ENCODE measurements at places on chromosomes 1 and 21.

- no peak for DNase-seq
Observed at GRCh38 chr21:29303288-29303687, 4.6 kb downstream of the BACH1 start.

GRCh38 chr1:34054920-34055319 is 110.1 kb downstream of the CSMD2 start:
- no peak for DNase-seq

- peak; percentile 51 for DNase-seq
Observed at GRCh38 chr21:33976082-33977016, 60.7 kb upstream of the ATP5PO start.

GRCh38 chr1:92653605-92654381 is 131.1 kb downstream of the EVI5 start:
- DNase-seq, result no peak

DNA sequence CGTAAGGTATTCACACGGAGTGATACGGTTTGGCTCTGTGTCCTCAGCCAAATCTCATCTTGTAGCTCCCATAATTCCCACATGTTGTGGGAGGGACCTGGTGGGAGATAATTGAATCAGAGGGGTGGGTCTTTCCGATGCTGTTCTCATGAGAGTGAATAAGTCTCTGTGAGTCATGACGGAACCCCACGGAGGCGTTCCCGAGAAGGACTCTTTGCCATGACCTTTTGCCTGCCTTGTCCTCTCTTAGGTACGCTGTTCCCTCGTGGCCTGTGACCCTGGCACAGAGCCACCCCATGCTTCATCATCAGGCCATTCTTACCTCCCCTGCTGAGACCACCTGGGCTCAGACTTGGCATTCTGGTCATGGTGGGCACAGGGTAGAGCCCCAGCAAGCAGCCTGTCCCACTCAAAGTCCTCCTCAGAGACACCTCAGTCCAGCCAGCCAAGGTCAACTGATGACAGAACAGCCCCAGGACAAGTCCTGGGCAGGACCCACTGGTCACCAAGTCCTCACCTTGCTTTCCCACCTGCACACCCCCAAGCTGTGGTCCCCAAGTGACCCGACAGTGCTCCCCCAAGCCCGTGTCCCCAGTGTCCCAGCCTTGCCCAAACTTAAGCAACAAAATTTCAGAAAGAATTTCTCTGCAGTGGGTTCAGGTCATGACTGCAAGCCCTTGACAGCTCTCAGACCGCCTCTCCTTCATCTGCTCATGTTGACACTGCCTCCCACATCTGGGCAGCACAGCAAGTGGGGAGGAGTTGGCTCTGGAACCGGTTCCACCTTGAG is 158.4 kb downstream of the ACTL8 start:
- DNase-seq, result no peak

DNA sequence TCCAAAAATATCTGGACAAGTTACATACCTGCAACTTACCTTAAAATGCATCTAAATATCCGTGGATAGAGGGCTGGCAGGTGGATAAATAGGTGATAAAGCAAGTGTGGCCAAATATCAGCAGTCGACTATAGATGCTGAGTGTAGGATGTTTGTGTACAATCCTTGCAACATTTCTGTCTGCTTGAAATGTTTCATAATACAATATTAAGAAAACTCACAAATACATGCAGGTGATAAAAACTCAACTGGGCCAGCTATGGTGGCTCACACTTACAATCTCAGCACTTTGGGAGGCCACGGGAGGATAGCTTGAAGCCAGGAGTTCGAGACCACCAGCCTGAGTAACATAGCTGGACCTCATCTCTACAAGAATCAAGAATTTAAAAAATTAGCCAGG is 41.0 kb downstream of the ACTA1 start:
- DNase-seq, result no peak

GRCh38 chr1:164137273-164137925 is 421.6 kb upstream of the PBX1 start:
- DNase-seq, result no peak

DNA sequence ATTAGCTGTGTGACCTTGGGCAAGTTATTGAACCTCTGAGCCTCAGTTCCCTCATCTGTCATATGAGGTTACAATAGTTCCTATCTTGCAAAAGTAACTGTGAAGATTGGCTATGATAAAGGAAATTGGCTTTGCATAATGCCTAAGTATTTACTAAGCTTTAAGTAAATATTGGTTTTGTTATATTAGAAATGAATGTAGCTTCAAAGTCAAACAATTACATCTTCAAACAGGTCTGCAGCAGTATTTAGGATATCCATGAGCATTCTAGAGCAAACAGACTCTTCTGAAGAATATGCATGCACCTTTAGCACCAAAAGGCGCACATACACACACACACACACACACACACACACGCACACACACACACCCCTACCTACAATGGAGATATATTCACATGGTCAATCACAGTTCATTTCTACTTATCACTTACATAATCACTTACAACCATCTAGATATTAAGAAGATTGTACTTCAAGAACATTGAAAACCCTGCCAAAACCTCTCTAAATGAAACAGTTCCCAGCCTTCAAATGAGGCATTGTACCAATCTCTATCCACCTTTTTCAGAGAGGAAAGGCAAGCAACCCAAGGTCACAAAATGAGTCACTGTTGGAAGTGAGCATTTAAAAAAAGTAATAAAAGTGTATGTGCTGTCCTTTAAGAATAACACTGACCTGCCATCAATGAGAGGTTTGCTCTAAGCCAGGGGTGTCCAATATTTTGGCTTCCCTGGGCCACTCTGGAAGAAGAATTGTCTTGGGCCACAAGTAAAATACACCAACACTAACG is 13.4 kb upstream of the FAM43B start:
- no peak for DNase-seq

DNA sequence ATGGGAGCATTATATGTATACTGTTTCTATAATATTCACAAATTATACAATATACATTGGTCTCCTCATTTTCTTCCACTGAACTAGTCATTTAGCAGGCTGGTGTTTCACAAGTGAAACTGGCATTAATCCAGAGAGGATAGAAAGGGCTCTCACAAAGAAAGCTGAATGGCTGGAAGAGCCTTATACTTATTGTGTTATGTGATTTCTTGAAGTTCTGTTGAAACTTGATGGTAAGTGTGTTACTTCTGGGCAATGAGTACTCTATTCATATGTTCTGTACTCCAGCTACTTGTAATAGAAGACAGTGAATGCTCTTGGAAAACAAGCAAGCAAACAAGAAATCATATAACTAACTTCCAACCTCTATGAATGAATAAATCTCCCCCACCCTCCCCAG is 14.9 kb downstream of the STX12 start:
- DNase-seq, result no peak

- no peak for DNase-seq
Observed at GRCh38 chr1:75838079-75838478, 41.4 kb downstream of the MSH4 start.

- DNase-seq, result no peak
Observed at GRCh38 chr1:226736908-226737818, 1.9 kb downstream of the ITPKB start.

DNA sequence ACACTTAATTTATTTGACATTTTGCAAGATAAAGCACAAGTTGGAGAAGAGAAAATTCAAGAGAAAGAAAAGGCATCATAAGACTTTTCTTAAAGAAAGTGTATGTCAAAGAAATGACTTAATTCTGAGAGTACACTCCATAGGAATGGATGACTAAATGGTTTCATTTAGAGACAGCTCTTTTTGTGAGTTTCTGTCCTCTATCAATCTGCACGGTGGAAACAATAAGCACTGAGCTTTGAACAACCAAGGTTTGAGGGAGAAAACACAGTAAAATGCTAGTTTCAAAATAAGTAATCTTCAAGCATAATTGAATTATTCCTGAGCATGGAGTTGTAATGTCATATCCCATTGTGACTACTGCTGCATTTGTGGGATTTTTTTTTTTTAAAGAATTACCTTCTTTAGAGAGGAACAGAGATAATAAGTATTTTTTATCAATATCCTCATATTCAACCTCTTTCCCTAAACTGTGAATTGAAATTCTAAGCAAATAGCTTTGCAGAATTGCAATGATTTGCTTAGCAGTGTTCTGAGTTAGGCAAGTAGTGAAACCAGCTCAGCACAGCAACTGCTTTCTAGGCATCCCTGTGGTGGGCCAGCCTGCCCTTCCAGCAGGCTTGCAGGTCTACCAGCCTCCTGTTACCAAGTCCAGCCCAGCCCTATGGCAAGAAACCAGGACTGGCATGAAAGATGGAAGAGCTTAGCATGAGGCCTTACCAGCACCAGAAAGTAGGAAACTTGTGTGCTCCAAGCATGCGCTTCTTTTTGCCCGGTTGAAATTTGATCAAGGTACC is 38.2 kb downstream of the KCNJ6 start:
- no peak for DNase-seq
